ENCODE measurements at places on chromosomes 12 and 14.

DNA sequence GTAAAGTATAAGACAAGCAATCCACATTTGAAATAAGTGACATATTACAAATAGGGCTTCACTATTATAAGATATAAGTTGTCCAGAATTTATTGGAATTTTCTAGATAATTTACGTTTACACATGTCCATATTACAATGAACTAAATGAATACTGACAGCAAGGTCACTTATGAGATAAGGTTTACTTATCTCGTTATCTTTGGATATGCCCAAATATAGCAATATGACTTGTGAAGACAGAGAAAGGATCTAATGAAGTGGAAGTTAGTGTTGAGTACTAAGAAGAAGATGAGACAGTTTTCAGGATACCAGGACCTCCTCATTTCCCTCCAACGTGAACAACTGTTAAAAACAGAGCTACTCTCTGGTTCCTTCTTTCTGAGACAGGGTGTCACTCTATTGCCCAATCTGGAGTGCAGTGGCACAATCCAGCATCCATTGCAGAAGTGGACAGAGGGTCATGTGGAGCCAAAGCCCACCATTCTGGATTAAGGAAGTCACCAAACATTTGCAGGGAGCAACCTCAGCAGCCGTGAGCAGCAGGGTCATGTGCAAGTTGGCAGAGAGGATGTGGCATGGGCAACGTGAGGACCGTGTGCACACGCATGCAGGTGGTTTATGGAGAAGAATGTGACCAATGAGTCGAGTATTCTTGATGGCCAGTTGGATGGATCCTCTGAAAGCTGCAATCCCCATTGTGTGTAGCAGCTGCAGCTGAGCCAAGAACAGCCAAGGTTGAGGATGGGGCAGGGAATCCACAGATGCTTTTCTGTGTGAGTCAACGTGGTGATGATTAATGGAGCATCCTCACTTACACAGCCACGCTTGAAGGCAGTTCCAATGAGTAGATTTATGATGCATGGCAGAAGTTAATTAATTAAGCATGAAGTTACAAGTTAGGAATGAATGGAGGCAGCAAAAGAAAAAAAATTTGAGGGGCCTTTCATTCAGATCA, 111.0 kb downstream of the BICD1 start:
- DNase-seq, result peak; percentile 15

- peak; percentile 13 for DNase-seq
These were observed 3.0 kb downstream of the SSTR1 start for GRCh38 chr14:38210587-38211216.

- DNase-seq, result no peak
These were observed 108.3 kb downstream of the SMOC1 start for GRCh38 chr14:69987406-69988121.

DNA sequence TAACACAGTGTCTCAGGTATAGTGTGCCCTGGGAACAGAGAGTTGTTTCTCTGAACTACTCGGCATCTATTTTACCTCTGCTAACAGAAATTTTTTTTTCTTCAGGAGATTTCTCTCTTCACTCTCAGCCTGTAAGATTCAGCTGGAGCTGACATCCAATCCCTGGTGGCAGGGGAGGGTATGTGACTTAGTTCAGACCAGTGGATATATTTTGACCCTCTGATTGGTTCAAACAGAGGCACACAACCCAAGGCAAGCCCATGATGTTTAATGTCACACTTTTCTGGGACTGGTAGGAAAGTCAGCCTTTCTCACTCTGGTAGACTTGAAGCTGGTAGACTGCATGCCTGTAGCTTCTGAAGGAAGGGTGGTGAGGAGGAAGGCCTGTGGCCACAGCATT, 147.9 kb downstream of the HMGA2 start:
- DNase-seq, result no peak

DNA sequence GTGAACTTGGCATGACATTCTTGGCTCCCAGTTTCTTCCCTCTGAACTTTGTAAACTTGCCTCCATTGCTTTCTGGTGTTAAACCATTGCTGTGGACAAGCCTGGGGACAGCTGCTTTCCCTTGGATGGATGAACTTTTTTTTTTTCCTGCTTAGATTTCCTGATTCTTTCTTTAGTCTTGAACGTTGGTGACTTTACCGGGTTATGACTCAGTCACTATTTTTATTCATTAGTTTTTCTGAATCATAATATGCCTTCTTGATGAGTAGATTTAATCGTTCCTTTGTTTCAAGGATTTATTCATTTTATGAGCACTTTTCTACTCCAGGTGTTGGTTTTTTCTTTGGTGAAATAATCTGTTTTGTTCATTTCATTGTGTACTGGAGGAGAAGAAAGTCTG, 155.0 kb upstream of the RTL1 start:
- no peak for DNase-seq

DNA sequence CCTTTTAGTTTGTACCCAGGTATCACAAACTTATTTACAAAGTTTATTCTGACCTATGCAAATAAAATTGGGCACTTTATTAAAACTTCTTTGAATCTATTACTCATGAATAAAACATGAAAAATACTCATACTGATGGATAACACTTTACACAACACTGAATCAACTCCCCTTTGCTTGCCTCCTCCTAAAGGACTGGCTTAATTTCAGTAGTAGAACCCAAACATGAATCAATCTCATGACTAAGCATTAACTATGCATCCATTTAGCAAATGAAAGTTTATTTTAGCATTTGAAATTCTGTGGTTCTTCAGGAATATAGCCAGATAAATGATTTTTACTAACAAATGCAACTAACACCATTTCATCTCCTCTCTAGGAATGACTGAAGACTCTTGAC, 32.4 kb downstream of the DENND5B start:
- DNase-seq, result no peak

DNA sequence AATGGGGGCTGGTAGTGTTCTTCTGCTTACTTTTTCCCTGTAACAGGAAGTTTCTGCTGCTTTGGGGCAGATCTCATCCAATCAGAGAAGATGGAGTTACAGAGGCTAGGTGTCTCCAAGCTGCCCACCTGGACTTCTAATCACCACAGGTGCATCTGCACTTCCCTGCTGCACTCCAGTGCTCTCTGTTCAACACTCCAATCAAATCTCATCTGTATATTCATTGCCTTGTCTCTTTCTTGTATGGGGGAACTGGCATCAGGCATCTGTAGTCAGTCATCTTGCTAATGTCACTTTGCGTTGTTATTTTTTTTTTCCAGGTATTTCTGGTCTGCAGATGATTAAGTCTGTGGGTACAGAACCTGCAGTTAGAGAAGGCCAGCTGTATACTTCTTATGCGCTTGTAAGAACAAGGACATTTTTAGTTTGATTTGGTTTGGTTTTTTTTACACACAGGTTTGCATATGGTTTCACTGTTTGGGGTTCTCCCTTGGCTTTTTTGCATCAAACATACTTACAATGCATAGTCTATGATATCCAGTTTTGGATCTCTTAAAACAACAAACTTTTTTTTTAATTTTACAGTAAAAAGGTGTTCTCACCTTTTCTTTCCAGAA, 116.0 kb downstream of the METTL25 start:
- DNase-seq, result no peak

DNA sequence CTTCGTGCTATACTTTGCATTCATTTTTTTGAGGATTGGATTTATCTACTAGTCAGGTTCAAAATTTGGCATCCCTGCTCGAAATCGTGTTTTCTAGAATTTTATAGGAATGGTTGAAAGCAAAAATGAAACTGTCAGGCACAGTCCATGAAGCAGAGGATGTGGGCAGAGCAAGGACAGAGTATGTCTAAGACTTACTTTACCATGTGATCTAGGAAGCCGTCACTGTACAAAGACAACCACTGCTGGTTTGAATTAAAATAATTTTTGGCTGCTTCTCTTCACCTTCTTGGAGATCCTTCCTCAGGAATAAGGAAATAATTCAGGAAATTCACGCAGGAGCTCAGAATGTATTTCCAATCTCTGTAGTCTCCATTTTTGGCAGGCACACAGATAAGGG, 31.6 kb upstream of the SGPP1 start:
- DNase-seq, result no peak

- no peak for DNase-seq
These were observed 266.3 kb upstream of the PPFIA2 start for GRCh38 chr12:82025462-82025861.

DNA sequence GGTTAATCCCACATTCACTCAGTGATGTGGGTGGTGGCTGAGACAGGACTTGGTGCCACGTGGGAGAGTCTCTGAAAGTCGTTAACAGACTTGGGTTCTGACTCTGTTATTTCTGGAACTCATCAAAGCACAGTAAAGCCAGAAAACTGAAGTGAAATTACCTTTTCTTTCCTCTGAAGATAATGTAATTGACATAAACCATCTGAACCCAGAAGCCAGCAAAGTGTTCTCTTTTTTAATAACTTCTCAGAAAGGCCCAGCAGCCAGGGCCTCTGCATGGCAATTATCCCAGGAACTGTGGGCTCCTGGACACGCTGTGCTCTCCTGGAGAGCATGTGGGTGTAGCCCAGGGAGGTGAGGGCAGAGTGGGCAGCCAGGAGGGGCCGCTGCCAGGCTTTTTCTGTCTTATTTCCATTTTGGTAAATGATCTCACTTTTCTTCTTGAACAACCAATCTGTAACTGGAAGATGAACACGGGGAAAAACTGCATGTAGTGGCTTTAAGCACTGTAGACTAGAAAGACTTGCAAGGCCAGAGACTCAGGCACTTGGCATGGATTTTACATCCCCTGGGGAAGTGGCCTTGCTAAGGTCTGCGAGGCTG, 444.1 kb upstream of the TMEM132C start:
- no peak for DNase-seq

- DNase-seq, result no peak
These were observed 8.4 kb downstream of the SBNO1 start for GRCh38 chr12:123356159-123356670.

GRCh38 chr12:32467959-32468863, 68.9 kb downstream of the FGD4 start:
- no peak for DNase-seq

- no peak for DNase-seq
These were observed 123.9 kb downstream of the PLXNC1 start for GRCh38 chr12:94272280-94272679.

DNA sequence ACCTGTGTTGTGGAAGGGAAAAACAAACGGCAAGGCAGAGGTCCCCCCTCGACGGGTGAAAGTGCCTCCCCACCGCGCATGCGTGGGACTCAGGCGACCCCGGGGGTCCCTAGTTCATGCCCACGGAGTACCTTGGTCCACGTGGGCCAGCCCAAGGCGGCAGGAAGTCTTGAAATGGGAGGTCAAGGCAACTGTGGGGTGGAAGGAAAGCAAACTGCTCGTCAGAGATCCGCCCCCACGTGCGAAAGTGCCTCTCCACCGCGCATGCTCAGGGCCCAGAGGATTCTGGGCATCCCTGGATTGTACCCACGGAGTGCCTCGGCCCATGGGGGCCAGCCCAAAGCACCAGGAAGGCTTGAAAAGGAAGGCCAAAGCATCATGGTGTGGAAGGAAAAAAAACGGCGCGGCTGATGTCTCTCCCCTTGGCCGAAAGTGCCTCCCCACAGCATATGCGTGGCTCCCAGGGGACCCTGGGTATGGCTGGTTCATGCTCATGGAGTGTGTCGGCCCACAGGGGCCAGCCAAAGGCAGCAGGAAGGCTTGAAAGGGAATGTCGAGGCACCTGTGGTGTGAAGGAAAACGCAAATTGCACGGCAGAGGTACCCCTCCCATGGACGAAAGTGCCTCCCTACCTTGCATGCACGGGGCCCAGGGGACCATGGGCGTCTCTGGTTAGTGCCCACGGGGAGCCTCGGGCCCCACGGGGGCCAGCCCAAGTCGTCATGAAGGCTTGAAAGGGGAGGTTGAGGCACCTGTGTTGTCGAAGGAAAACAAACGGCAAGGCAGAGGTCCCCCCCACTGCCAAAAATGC, 369.7 kb downstream of the ALG10 start:
- no peak for DNase-seq

- DNase-seq, result no peak
These were observed 292.3 kb downstream of the DAD1 start for GRCh38 chr14:22296722-22297121.
